Camera-type eye (tissue), 1 donor: ENCODE measurements at places on chromosomes 7 and 10. TPM values are rescaled to one million over a fixed set of nuclear protein-coding genes. Genes with fewer than 3 reads are reported as not detected.

The SOSTDC1 gene
- 47.6 TPM for total RNA-seq

The AZGP1 gene
- total RNA-seq = 15.0 TPM

The HTR7 gene
- 1.2 TPM for total RNA-seq

The TAS2R41 gene
- total RNA-seq = not detected

The KBTBD2 gene
- 89.7 TPM for total RNA-seq

The PKD2L1 gene
- total RNA-seq = 0.16 TPM

The RASSF4 gene
- 48.5 TPM for total RNA-seq

The MRPS17 gene
- 8.9 TPM for total RNA-seq

The C10orf62 gene
- total RNA-seq = not detected

The CHN2 gene
- total RNA-seq = 62.5 TPM

The ANKRD26 gene
- 35.2 TPM for total RNA-seq

The LRRD1 gene
- 0.44 TPM for total RNA-seq

The EPO gene
- not detected for total RNA-seq

The ECHS1 gene
- 48.3 TPM for total RNA-seq

The ADAM12 gene
- 29.9 TPM for total RNA-seq

The SPACDR gene
- total RNA-seq = not detected

The FGFBP3 gene
- total RNA-seq = 15.3 TPM

The TMEM273 gene
- total RNA-seq = 11.9 TPM

The LIPN gene
- not detected for total RNA-seq

The CCDC146 gene
- 27.0 TPM for total RNA-seq

The VWA2 gene
- 3.0 TPM for total RNA-seq

The SGMS1 gene
- 77.0 TPM for total RNA-seq

The DNAH11 gene
- 2.7 TPM for total RNA-seq

The OR2A7 gene
- 5.7 TPM for total RNA-seq

The KCND2 gene
- total RNA-seq = 14.5 TPM
